ENCODE measurements at places on chromosomes 6 and 20.

GRCh38 chr6:116349216-116349615 is 21.5 kb upstream of the DSE start:
- DNase-seq = no peak

GRCh38 chr6:203661-204060 is 88.6 kb upstream of the DUSP22 start:
- DNase-seq = no peak

- no peak for DNase-seq
These were observed 26.5 kb upstream of the EMILIN3 start for GRCh38 chr20:41392871-41393704.

GRCh38 chr6:17059850-17060249 is 42.0 kb upstream of the STMND1 start:
- DNase-seq = no peak

- DNase-seq = no peak
These were observed 951.1 kb upstream of the ADGRB3 start for GRCh38 chr6:67683960-67684359.

- no peak for DNase-seq
These were observed 72.4 kb upstream of the TNFAIP3 start for GRCh38 chr6:137794516-137795201.

- peak; percentile 33 for DNase-seq
These were observed 7.6 kb downstream of the TREM1 start for GRCh38 chr6:41278699-41279405.

DNA sequence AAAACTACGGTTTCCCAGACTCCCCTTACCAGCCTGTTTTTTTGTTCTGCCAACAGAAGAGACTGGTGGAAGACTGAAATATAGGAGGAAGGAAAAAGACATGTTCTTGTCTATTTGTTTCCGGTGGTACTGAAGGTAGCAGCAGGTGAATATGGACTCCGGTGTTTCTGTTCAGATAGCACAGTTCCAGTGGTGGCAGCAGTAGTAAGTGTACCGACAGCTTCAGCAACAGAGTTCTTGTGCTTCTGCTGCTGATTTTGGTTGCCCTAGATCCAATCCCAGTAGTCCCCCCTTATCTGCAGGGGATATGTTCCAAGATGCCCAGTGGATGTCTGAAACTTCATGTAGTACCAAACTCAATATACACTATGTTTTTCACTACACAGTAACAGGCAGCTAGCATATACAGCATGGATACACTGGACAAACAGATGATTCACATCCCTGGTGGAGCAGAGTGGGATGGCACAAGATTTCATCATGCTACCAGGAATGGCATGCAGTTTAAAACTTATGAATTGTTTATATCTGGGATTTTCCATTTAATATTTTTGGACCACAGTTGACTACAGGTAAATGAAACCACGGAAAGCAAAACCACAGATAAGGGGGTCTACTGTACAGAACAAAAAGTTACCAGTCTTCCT is 301.8 kb downstream of the BTBD9 start:
- no peak for DNase-seq

GRCh38 chr6:37456816-37457560 is 24.0 kb downstream of the CMTR1 start:
- no peak for DNase-seq

- no peak for DNase-seq
These were observed 59.0 kb downstream of the SLC23A2 start for GRCh38 chr20:4942331-4942730.

DNA sequence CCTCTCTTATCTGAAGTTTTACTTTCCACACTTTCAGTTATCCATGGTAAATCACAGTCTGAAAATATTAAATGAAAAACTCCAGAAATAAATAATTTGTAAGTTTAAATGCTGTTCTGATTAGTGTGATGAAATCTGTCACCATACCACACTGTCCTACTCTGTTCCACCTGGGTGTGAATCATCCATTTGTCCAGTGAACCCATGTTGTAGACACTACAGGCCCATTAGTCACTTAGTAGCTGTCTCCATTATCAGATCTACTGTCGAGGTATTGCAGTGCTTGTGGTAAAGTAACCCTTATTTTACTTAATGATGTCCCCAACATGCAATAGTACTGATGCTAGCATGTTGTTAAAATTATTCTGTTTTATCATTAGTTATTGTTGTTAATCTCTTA is 29.2 kb upstream of the MMS22L start:
- DNase-seq = no peak

GRCh38 chr6:129938249-129939020 is 77.3 kb upstream of the TMEM244 start:
- no peak for DNase-seq

DNA sequence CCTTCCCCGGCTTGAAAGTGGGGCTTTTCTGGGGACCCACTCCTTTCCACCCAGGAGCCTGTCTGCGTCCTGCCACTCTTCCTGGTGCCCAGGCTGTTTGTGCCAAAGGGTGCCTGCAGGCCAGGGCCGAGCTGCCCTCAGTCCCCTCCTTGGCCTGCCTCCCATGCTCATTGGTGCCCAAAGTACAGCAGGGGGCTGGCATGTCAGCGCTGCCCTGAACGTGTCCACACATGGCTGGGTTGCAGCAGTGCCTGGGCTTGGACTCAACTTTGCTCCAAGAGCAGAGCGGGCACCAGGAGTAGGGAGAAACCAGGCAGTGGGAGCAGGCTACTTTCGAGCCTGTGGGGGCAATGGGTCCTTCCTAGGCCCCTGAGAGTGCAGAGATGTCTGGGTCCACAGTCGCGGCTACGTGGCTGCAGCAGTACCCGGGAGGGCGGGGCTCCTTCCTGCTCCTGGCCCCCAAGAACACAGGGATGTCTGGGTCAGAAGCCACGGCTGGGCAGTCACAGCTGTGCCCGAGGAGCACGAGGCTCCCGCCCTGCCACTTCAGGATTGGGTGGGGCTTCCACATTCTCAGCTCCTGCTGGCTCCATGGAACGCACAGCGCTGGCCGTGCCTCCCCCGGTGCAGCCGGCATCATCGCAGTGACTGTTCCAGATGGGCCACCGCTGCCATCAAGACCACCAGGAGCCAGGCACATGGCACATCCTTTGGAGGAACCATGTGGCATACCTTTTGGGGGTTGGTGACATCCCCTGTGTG is 50.0 kb upstream of the CLDN20 start:
- DNase-seq = no peak

- DNase-seq = no peak
These were observed 608.4 kb downstream of the EPHA7 start for GRCh38 chr6:92810913-92811312.

DNA sequence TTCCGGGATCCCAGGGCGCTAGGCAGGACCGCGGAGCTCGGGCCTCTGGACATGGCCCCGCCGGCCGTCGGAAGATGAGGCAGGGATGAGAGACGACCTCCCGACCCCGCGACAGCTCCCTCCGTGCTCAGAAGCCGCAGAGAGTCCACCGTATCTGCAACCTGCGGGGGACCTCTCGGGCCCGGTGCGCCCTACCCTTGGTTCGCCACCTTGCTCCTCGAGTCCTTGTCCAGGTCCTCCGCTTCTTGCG is 301 bp downstream of the PPP1R3D start:
- no peak for DNase-seq

DNA sequence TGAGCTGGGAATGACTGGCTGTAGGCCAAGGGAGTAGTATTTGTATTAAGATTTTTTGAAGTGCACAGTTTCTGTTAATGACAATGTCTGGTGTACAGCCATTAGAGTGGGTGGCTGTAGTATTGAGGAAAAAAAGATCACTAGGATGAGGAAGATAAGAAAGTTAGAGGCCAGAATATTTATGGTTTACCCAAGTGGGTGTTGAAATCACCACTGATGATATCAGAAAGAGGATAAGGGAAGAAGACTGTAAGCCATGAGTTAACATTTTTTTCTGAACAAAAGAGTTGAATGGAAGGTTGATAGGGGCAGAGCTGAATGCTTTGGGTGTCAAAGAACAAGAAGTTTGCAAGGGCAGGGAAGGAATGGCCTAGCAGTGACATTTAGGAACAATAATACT is 104.7 kb downstream of the PRDM13 start:
- no peak for DNase-seq

DNA sequence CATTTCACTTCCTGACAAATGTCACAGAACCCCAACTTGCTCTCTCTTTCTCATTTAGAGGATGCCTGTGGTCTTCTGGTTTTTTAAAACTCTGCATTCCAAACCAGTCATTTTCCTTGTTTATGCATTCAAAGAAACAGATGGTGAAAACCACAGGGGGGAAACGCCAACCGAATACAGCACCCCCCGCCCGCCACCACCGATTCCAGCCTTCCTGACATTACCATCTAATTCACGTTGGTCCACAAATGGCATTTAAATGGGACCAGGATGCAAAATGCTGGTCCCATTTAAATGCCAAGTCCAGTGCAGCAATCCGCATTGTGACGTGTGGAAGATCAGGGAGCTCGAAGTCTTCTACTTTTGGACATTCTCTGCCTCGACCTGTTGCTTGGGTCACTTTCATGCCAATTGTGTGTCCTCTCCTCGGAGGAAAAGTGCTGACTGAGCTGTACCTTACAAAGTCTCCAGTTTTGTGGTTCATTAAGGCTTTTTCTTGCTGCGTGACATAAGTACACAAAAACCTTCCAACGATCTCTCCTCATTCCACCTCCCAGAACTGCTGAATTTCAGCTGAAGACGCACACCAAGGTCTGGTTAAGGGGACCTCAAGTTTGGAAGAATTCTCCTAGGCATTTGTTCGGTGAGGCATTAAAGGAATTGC is 35.8 kb downstream of the NEDD9 start:
- no peak for DNase-seq

DNA sequence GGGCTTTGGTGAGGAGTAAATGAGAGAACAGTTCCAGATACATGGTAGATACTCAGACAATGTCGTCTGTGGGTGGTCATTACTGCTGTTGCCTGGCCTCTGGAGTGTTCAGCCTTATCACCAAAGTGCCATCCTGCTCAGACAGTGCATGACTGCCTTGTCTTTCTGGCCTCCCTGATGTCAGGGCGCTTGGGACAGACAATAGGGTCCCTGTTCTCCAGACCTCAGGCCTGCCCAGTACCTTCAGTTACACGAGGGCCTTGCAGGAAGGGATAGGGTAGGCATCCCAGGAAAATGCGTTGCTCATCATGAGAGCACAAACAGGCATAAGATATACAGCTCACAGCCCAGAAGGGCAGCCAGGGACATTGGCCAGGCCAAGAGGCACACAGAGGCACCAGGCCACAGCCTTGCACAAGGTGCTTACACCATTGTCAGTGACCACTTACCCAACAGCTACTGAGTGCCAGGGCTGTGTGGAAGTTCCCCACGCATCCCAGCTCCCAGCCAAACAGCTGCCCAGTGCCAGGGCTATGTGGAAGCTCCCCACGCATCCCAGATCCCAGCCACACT is 27.4 kb downstream of the BPIFB1 start:
- no peak for DNase-seq

DNA sequence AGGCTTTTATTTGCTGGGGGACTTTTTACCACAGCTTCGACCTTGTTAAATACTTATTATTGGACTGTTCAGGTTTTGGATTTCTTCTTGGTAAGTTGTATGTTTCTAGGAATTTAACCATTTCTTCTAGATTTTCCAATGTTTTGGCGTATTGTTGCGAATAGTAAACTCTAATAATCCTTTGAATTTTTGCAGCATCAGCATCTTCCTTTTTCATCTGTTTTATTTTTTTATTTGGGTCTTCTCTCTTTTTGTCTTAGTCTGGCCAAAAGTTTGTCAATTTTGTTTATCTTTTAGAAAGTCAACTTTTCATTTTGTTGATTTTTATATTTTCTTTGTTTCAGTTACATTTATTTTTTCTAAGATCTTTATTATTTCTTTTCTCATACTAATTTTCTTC is 1272.0 kb downstream of the HACE1 start:
- DNase-seq = no peak

GRCh38 chr20:1362484-1362883 is 30.4 kb downstream of the FKBP1A start:
- DNase-seq = no peak

GRCh38 chr6:166439366-166440091 is 56.8 kb upstream of the MPC1 start:
- DNase-seq = no peak

- DNase-seq = no peak
These were observed 343.4 kb downstream of the CDC5L start for GRCh38 chr6:44730771-44731391.

- DNase-seq = no peak
These were observed 15.5 kb upstream of the NNAT start for GRCh38 chr20:37505263-37506151.

DNA sequence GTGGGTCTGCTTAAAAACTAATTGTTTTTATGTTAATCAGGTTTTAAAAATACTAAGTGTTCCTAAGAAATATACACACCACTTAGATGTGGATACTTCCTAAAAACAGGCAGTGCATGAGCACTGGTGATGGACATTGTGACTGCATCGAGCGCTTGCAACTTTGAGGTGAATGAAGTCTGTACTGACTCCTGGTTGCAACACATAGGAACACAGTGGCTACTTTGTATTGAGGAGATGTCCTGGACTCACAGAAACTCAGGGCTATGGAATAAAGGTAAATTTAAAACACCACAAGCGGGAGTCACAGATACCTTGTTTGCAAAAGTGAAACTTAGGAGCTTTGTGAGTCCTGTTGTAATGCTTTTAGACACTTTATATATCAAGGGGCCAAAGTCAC is 55.6 kb upstream of the POLR1H start:
- no peak for DNase-seq

DNA sequence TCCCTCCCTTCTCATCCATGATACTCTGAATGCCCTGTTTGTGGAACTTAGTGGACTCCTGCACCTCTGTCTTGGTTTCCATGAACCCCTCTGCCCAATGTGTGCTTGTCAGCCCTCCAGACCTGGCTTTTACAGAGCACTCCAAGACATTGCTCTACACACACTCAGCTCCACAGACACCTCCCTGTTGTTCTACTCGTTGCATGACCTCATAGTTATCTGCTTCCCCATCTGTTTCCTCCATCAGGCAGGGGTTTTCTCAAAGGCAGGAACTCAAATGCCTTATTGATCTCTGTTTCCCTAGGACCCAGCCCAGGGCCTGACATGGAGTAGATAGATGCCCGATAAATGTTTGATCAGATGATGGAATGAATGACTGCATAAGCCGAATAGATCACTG is 13.3 kb downstream of the PLCG1 start:
- no peak for DNase-seq

All from activated CD8-positive, alpha-beta memory T cell treated with anti-CD3 and anti-CD28 coated beads for 4 hours (primary cell).